COLO829 (cell line): ENCODE measurements at places on chromosomes 7 and 10.
A peak's percentile ranks its signal among the peaks of the same experiment; 100 is the strongest.

DNA sequence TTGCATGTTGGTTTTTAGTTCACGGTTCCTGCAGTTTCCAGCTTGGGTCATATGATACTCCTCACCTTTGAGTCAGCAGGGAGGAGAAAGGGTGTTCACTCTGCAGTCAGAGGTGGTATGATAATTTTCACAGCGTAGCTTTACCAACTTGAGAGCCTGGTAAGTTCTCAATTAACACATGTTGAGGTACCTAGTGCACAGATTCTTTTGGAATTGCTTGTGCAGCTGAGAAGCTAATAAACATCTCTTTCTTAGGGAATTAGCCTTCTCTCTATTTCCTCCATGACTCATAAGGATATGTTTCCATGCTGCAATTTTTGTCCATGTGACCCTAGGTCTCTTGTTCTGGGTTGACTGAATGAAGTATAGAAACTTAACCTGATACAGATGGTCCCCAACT is 166.6 kb downstream of the KIF20B start:
- DNase-seq, result peak; percentile 15

GRCh38 chr7:34299066-34299465 is 359.0 kb upstream of the NPSR1 start:
- DNase-seq, result no peak

GRCh38 chr10:13222566-13222965 is 11.6 kb downstream of the UCMA start:
- no peak for DNase-seq

DNA sequence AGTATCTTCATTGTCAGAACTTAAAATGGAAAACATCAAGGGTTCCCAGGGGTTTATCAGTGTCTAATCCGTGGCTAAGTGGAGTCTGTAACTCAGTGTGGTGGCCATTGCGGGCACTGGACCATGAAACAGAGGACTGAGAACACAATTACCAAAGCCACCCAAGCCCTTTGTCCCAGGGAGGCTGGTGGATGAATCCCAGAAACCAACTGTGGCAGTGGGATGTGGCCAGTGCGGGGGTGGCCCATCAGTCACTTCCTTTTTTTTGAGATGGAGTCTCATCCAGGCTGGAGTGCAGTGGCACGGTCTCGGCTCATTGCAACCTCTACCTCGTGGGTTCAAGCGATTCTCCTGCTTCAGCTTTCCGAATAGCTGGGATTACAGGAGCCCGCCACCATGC is 61.8 kb downstream of the TACC2 start:
- DNase-seq, result no peak

- DNase-seq, result no peak
These were observed 362.6 kb downstream of the PAXIP1 start for GRCh38 chr7:154640266-154640865.

GRCh38 chr10:129681856-129682255 is 214.8 kb downstream of the MGMT start:
- no peak for DNase-seq

DNA sequence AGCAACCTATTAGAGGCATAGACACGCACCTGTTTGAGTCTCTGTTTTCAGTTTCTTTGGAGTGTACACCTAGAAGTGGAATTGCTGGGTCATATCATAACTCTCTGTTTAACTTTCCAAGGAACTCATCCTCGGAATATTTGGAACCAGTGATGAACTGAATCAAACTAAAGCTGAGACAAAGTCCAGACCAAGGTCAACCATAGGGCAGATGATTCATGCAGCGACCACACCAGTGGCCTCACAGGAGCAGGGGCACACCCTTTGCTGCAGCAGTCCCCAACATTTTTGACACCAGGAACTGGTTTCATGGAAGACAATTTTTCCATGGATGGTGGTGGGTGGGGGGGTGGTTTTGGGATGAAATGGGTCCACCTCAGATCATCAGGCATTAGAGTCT is 4.9 kb upstream of the OPTN start:
- no peak for DNase-seq

GRCh38 chr10:110268442-110268841 is 36.3 kb downstream of the SMNDC1 start:
- DNase-seq, result no peak

GRCh38 chr10:70981171-70981836 is 92.9 kb upstream of the PCBD1 start:
- DNase-seq, result no peak

GRCh38 chr7:116271963-116272886 is 61.9 kb downstream of the TES start:
- peak; percentile 92 for DNase-seq

GRCh38 chr10:17648243-17649035 is 4.5 kb downstream of the STAM start:
- DNase-seq, result no peak

- no peak for DNase-seq
These were observed 75.0 kb downstream of the WDR37 start for GRCh38 chr10:1130995-1131790.

GRCh38 chr10:15796762-15797161 is 63.5 kb downstream of the MINDY3 start:
- DNase-seq, result no peak

GRCh38 chr7:27104341-27105058 is 2.0 kb upstream of the HOXA2 start:
- DNase-seq, result no peak

- DNase-seq, result no peak
These were observed 87.2 kb downstream of the TWIST1 start for GRCh38 chr7:19030281-19030680.

GRCh38 chr10:127452568-127452967 is 96.5 kb upstream of the NPS start:
- no peak for DNase-seq

- no peak for DNase-seq
These were observed 238.5 kb downstream of the CACNB2 start for GRCh38 chr10:18378766-18379165.

DNA sequence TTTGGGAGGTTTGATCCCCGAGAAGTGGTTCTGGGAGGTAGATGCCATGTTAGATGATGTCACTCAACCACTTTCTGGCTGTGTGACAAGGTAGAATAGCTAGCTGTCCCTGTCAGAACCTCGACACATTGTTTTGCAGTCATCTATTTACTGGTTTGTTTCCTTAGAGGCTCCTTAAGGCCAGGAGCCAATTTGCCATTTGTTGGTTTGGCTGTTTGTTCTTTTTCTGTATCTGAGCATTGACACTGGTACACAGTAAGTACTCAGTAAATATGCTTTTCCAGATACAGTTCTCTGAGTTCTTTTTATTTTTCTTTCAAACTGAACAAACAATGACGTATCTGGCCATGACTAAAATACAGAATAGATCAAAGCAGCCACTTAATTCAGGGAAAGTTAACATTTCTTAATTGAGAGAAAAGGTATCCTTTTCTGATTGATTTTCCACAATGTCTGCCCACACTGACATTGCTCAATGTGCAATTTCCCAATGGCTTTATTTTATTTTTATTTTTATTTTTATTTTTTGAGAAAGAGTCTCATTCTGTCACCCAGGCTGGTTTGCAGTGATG is 121.6 kb downstream of the SPAG6 start:
- DNase-seq, result no peak

- DNase-seq, result no peak
These were observed 11.2 kb downstream of the NACAD start for GRCh38 chr7:45077579-45077978.

DNA sequence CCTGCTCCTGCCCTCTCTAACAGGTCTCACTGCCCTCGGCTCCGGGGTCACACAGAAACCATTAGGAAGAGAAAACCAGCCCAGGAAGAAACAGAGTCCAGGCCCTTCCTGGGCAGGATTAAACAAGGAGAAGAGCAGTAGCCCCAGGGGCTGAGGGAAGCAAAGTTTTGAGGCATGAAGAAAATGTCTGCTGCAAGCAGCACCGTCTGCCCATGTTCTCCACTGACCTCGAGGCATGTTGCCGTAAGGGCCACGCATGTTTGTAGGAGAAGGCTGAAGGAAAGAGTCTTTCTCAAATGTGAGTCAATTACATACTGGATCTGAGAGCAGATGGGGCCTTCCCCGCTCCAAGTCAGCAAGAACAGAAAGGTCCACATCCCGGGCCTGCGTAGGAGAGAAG is 4.2 kb downstream of the ZNF746 start:
- no peak for DNase-seq

- no peak for DNase-seq
These were observed 6.0 kb downstream of the CPXM2 start for GRCh38 chr10:123885406-123886170.

GRCh38 chr7:94398841-94399240 is 4.1 kb downstream of the COL1A2 start:
- no peak for DNase-seq

- DNase-seq, result no peak
These were observed 37.2 kb downstream of the CALML5 start for GRCh38 chr10:5461914-5462840.

DNA sequence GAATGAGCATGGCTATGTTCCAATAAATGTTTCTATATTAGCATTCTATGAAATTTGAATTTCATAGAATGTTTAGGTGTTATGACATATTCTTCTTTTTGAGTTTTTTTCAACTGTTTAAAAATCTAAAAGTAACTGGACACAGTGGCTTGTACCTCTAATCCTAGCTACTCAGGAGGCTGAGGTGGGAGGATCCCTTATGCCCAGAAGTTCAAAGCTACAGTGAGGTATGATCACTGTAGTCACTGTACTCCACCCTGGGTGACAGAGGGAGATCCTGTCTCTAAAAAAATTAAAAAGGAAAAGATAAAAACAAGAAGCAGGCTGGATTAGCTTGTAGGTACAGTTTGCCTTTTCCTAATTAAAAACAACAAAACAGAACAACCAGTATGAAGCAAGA is 95.1 kb downstream of the NRBF2 start:
- no peak for DNase-seq

- DNase-seq, result peak; percentile 51
These were observed 1.5 kb downstream of the IL6 start for GRCh38 chr7:22728401-22729029.

DNA sequence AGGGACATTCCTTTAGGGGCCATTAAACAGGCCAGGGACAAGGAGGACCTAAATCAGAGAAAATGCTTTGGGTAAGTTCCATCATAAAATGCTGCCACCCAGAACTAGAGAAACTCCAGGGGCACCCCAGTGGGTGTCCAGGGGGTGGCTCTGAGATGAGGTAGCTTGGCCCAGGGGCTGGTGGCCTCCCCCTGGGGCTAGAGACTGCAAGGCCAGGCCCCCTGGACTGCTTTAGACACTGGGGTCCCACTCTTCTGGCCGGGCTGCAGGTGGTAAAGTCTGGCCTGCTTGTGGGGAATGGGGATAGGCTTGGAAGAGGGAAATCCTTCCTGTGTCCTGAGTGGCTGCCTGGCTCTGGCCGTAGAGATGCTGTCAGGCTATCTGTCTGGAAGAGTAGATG is 169.6 kb upstream of the PODXL start:
- DNase-seq, result no peak
